Fibroblast of skin of left biceps (primary cell): ENCODE measurements at places on chromosomes 13 and 19.

DNA sequence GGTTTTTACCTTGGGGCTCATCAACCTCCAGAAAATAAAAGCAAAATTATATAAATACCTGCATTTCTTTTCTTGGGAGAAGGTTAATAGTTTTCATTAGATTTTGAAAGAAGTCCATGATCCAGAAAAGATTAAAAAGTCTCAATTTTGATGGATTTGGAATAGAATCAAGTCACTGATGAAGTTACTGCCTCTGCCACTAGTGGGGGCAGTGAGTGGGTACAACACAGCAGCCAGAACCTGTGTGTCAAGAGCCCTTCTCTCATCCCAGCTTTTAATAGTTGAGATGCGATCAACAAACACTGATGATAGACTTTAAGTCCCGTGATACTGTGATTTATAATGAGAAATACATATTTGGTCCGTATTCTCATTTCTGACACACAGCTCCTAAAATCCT, 686.7 kb downstream of the DIAPH3 start:
- no peak for DNase-seq

GRCh38 chr13:111547726-111548273, 227.4 kb downstream of the TEX29 start:
- DNase-seq: no peak

DNA sequence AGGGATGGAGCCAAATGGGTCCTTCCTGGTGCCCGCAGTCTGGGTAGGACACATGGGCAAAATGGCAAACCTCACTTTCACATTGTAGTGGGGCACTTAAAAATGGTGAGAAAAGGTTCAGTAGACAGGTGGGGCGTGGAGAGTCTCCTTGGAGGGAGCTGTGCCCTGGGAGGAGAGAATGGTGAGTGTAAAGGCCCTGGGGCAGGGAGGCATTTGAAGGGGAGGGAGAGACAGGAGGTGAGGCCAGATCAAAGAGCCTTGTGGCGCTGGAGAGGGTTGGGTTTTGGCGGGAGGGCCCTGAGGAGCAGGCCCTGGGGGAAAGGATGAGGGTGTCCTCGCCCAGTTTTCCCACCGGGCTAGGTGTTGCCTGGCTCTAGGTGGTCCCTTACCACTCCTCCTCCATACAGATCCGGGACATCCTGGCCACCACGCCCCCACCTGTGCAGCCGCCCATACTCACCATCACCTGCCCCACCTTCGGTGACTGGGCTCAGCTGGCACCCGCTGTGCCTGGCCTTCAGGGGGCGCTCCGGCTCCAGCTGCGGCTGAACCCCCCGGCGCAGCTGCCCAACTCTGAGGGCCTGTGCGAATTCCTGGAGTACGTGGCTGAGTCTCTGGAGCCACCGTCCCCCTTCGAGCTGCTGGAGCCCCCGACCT, 6.3 kb downstream of the MAP1S start:
- DNase-seq: no peak

DNA sequence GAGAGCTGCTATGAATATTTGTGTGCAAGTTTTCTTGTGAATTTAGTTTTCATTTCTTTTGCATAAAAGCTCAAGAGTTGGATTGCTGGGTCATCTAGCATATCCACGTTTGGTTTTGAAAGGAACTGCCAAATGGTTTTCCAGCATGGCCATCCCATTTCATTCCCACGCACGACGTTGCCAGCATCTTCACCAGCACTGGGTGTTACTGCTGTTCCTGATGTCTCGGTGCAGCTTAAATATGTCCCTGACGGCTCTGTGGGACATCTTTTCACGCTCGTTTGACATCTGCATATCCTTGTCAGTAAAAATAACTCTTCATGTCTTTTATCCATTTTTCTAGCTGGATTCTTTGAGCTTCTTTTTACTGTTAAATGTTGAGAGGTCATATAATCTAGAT, 123.7 kb downstream of the ATP11A start:
- DNase-seq: no peak
